Stimulated activated CD4-positive, alpha-beta T cell treated with anti-CD3 and anti-CD28 coated beads, Interleukin-4, amount 100 ng/mL, for 4 hours (primary cell): ENCODE measurements at places on chromosomes 2 and 18.
A peak's percentile ranks its signal among the peaks of the same experiment; 100 is the strongest.

DNA sequence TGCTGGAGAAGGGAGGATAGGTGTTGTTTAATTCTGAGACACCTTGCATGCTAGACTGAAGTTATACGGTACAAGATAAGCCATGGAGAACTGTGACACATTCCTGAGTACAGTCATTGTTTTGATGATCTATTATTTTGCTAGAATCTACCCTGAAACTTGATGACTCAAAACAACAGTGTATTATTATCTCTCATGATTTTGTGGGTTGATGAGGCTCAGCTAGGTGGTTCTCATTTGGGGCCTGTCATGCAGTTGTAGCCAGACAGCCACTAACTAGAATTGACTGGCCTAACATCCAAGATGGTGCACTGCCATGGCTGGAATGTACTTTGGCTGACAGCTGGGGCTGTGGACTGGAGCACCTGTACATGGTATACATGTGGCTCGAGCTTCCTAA, 5.4 kb upstream of the IL1R1 start:
- DNase-seq = no peak

- DNase-seq = no peak
Observed at GRCh38 chr2:194363878-194364277, 1293.1 kb upstream of the SLC39A10 start.

- DNase-seq = no peak
Observed at GRCh38 chr2:50962731-50963130, 69.2 kb downstream of the NRXN1 start.

DNA sequence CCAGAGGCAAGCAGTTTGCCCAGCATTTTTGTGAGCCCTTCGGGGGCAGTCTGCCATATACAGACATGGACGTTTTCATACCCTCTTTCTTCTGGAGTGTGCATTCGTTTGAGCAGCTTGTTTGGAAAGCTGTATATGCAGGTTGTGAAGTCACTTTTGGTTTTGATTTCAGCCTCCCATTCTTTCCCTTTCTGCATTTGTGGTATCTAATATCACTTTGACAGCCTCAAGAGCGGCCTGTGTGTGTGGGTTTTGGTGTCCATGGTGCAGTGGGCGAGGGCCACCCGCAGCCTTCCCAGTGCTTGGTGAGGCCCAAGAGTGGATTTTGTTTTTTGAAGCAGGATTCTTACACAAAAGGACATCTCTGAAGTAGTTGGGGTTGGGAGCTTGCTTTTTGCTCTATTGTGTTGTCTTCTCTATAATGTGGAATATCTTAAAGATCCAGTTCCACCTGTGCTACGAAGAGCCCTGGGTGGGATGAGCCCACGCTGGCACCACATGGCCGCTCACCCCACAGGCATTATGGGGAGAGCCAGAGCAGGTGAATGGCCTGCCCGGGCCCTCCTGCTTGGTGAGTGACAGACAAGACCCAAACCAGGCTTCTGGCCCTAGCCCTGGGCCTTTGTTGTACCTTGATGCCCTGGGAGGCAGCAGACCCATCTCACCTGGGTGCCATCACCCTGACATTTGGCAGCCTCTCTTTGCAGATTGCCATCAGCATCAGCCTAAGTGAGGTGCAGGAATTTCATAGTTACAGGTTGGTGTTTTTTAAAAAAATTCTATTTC, 29.5 kb downstream of the INPP4A start:
- no peak for DNase-seq

- no peak for DNase-seq
Observed at GRCh38 chr2:1674276-1674675, 70.0 kb downstream of the PXDN start.

DNA sequence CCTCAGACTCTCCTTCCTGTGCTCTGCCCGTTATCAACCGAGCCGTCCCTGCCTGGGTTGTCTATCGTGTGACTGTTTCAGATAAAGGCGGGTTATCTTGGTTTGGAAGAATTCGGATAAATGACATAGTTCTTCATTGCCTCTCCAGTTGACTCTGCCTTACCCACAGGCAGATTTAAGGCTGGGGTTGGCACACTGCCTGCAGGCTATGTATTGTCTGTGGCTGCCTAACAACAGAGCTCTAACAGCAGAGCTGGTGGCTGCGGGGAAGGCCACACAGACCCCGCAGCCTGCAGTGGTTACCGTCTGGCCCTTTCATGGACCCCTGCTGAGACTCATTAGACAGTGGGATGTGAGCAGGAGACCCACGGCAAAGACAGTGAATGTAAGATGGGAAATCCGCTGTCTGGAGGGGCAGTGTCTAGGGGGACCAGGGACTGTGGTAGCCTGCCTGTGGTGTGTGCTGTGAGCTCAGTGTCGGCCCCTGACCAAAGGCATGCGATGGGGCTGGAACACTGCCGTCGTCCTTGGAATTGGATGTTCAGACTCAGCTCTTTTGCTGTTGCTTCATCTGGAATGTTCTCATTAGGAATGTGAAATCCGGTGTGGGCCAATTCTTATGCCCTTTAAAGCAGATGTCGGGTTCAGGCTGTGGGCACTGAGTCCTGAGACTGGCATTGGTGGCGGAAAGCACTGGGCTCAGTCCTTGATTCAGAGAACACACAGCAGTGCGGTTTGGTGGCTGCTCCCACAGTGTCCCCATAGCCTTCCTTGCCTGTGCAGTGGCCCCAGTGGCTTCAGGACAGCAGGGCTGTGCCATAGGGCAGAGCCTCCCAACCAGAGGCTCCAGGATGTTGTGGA, 44.5 kb downstream of the SH3RF3 start:
- DNase-seq = no peak

DNA sequence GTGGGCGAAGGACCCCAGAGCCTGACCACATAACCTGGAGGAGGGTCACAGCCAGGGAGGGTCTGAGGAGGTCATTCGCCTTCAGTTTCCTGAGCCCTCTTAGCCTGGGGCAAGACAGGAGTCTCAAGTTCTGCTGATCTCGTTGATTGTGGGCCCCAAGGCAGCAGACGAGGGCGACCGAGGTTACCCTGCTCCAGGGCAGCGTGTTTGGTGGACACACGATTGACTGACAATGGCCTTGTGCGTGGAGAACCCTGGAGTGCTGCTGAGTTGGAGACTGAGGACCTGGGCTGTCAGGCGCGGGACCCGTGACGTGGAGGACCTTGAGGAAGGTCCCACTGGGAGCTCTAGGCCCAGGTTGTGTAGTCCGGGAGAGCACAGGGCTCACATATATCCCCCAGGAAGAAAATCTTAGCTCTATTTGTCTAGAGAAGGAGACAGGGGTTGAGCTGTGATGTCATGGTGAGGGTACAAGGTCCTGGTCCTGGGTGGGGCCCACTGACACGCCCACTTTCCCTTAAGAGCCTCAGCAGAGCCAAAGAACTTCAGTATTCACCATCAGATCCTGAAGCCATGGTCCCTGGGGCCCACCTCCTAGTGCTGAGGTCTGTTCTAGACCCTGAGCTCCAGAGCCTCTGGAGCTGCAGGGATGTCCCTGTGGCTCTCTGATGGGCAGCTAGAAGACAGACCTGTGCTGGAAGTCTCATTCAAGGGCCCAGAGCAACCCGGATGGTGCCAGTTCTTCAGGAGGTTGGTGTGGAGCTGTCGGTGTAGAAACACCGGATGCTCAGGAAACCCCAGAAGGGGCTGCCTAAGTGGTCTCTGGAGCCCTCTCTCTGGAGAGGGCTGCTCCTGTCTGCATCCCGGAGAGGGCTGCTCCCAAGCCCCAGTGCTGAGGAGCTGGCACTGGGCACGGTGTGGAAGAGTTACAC, 53.1 kb downstream of the DYSF start:
- no peak for DNase-seq

DNA sequence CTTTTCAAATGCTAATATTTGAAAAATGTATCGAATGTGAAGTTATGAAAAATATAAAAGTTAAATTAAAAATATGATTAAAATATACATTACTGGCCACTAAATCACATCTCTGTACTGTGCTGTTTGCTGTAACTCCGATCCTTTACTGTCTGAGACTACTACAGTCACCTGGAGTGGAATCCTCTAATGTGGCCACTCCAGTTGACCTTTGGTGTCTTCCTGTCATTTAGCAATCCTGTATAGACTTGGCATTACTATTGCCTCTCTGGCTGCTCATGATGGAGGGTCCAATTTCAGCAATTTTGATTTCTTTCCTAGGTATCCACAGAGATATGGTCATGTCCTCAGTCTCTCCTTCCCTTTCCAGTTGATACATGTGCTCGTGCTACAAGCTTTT, 560.0 kb downstream of the CCDC85A start:
- DNase-seq = no peak

GRCh38 chr18:45663403-45664045, 48.2 kb downstream of the SLC14A2 start:
- DNase-seq = no peak

DNA sequence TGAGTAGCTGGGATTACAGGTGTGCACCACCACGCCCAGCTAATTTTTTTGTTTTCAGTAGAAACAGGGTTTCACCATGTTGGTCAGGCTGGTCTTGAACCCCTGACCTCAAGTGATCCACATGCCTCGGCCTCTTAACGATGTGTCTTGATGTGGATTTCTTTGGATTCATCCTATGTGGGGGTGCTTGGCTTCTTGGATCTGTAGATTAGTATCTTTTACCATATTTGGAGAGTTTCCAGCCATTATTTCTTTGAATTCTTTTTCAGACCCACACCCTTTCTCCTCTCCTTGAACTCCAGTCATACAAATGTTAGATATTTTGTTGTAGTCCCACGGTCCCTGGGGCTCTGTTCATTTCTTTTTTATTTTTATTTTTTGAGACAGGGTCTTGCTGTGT, 6.8 kb upstream of the TOGARAM2 start:
- no peak for DNase-seq

- DNase-seq = no peak
Observed at GRCh38 chr2:6846967-6847681, 18.6 kb downstream of the CMPK2 start.

DNA sequence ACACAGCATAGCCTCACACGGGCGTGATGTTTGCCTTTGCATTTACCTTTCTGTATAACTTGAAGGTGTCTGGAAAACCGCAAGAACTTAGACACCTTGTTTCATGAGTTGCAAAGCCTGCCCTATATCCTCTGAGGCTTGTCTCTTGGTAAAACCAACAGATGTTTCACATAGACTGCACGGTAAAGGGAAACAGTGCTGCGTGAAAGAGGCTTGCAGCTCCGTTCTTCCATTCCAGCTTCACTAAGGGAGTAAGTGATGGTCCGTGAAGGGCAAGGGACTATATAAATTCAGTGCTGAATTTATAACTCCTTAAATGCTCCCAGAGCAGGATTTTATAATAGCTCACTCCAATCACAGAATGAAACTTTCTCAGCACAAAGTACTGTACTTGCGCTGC, 360.5 kb downstream of the SOX11 start:
- no peak for DNase-seq

DNA sequence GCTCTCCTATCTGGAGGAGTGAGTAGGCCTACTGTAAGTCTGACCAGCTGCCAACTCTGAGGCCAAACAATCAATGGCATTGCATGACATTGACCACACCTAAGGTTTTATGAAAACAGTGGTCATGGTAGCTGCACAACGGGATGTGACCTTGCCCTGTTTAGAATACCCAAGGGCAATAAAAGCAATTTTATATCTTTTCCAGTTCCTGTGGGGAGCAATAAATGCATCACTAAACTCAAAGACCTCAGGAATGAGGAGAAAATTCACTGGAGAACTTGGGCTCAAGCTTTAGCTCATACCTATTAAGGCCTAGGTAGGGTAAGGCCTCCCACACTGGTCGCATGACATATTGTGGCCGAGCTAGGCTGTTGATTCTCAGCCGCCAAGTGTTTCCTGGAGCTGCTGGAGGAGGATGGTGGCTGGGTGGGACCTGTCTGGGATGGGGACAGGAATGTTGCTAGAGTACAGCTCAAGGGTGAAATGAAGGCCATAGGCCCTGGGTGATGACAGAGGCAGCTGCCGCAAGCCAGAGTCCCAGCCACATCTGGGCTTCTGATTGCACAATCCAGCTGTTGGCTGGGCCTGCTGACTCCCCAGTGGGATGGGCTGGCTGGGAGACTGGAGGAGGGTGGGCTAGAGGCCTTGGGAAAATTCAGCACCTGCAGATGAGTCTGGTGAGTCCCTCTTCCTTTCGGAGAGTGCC, 313.7 kb downstream of the CYP26B1 start:
- DNase-seq = no peak

DNA sequence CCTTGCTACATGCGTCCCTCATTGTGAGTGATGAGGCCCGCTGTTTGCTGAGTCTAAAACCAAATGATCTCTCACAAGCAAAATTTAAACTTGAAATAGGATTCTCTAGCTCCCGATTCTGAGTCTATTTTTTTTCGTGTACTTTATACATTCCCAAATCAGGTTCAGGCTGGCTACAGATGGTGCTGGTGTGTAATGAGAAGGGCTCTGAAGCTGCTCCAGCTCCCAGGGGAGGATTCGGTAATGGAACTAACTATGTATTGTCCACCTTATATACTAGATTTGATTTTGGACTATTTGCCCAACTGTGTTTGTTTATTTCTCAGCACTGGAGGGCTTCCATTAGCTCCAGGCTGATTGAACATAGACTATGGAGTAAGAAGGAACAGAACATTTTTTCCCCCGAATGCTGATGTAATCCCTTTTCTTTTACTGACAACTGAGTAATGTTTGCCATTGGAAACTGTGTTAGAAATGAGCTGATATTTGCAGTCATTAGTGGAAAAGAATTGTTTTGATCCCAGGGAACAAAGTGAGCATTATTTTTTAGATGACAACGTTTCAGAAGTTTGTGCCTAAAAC, 274.0 kb upstream of the FIGN start:
- DNase-seq = no peak

DNA sequence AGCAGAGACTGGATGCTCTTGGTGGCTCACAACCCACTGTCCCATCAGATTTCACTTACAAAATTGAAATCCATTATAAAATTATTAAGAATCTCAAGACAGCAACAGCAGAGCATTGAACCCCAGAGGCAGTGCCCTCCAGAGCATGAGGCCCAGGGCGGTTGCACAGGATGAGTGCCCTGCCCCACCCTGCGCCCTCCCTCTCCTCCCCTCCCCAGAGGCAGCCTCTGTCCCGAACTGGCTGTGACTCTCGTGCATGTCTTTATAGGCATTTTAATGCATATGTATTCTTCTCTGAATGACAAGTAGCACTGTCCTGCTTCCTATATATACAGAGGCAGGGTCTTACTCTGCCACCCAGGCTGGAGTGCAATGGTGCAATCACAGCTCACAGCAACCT, 10.4 kb downstream of the MFSD2B start:
- DNase-seq = no peak

GRCh38 chr2:43358410-43359201, 132.2 kb upstream of the ZFP36L2 start:
- no peak for DNase-seq

DNA sequence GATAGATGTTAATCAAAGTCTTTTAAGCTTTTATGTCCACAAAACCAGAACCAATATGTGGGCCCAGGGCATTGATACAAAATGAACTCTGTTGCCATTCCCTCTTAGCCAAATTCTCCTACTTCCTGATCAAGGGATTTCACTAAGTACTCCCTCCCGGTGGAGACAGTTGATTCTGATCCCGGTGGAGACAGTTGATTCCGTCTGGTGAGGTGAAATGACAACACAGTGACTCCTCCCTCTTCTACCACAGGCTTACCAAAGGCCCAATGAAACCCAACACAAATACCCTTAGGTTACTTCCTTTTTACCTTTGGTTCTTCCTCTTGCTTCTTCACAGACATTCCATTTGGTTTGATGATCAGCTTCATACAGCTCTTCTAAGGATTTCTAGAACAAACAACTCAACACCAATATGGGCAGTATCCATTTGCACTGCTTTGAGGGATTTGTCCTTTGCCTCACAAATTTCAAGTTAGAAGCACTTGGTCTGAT, 153.8 kb downstream of the IKZF2 start:
- DNase-seq = no peak

GRCh38 chr18:35143622-35144596, 96.9 kb upstream of the ZNF397 start:
- DNase-seq = peak; percentile 24

GRCh38 chr18:10293966-10294365, 160.5 kb upstream of the APCDD1 start:
- DNase-seq = no peak

GRCh38 chr2:127599211-127599610, 46.7 kb upstream of the GPR17 start:
- DNase-seq = no peak
